CD4-positive, alpha-beta T cell treated with Interleukin-2 at 100 ng/mL for 4 hours (primary cell): ENCODE measurements at places on chromosomes 12 and 14.

- peak; percentile 23 for DNase-seq
These were observed 1304.9 kb downstream of the TMEM121 start for GRCh38 chr14:106831322-106831720.

- no peak for DNase-seq
These were observed 5.4 kb downstream of the KIF26A start for GRCh38 chr14:104143521-104144452.

- no peak for DNase-seq
These were observed 31.8 kb downstream of the SLC8B1 start for GRCh38 chr12:113302886-113303640.

GRCh38 chr12:101498252-101498651 is 23.1 kb downstream of the SPIC start:
- DNase-seq = no peak

DNA sequence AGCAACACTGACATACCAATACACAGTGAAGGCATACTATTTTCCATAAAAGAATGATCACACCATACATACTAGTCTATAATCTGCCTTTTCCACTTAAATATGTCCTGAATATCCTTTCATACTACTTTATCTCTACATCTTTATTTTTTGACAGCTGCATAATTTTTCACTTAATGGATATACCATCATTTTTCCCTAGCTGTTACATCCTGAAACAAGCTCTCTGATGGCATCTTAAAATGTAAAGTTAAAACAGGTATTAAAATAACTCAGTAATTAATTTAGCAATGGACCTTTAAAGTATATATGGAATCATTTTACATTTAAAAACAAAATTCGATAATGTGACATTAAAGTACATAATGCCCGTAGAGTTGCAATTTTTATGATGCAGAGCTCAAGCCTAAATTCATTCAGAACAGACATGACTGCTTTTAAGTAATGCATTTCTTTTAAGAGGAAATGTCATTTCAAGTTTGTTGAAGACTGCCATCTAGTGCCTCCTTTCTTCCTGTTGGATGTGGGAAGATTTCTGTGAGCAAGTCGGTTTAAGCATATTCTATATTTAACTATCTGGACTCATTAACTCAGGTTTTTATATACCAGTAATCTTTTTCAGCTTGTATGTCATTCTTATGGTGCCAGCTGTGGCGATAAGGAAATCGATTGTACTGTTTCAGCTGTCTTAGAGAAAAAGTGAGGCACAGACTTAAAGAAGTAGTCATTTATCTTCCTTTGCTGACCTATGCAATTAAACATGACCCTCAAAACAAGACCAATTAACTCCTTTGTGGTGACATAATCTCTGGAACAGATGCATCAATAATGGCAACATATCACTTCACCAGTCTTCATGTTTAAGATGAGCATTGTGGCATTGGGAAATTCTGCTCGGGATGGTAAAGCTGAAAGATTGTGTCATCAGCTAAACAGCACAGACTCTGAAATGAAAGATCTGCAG is 20.3 kb downstream of the PRICKLE1 start:
- peak; percentile 16 for DNase-seq

DNA sequence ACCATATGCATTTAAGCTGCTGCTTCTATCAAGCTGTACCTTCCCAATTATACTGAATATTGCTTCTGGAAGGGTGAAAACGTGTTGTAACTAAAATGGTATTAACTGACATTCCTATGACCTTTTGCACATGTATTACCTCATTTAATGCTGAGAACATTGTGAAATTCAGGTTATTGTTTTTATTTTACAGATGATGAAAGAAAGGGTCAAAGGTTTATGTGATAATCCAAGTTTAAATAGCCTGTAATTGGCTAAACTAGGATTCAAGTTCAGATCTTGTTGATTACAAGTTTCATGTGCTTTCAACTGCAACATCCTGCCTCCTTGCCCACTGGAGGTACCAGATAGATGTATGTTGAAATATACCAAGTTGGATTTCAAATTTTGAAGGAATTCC is 433.3 kb upstream of the PRICKLE1 start:
- DNase-seq = no peak

GRCh38 chr12:123288751-123289346 is 17.2 kb upstream of the CDK2AP1 start:
- DNase-seq = no peak

DNA sequence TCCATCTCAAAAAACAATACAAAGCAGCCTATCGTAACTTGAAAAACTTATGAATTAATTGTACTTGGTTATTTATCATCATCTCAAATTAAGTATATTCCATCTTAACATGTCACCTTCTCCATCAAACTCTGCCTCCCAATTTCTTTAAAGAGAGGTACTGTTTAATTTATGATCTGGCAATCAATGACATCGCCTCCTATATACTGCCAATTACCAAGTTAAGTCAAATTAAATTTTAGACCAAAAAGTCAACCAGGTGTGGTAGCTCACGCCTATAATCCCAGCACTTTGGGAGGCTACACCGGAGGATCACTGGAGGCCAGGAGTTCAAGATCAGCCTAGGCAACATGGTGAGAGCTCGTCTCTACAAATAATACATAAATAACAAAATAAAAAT is 37.7 kb downstream of the HECTD1 start:
- DNase-seq = no peak

DNA sequence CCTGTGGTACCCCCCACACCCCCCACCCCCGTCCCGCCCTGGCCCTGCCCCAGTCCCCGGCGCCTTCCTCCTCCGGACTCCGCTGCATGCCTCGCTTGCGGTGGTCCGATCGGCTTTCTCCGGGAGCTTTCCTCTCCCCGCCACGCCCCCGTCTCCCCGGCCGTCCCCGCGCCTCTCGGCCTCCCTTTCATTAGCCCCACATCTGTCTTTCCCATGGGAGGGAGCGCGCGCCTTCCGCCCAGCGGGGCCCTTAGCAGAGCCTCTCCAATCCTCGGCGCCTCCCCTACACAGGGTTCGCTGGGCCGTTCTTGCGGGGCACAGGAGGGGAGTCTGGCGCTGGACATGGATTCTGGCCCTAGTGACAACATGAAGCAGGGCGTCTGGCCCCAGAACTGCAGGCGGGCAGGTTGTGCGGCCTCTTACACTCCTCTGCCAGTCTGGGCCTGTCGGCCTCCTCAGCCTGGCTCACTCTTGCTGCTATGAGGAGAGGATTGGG is 1.5 kb upstream of the EFS start:
- DNase-seq = no peak

- peak; percentile 14 for DNase-seq
These were observed 14.8 kb downstream of the IRAK3 start for GRCh38 chr12:66203820-66204219.

DNA sequence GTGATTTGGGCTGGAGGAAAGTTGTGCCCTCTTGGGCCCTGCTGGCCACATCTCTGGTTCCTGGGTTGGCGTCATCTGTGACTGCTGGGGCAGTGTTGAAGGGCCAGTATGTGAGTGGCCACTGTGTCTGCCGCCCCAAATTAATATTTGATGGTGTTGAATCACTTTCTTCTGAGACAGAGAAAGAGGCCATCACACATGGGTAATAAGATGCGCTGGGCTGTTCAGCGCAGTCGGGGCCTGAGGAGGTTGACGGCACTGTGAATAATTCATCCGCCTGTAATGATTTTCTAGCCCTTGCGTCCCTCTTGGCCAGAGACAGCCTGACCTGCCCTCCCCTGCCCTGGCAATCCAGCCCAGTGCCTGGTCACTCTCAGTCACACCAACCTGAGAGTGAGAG is 56.2 kb upstream of the BEGAIN start:
- DNase-seq = no peak

GRCh38 chr12:91506452-91506851 is 323.8 kb upstream of the DCN start:
- no peak for DNase-seq

DNA sequence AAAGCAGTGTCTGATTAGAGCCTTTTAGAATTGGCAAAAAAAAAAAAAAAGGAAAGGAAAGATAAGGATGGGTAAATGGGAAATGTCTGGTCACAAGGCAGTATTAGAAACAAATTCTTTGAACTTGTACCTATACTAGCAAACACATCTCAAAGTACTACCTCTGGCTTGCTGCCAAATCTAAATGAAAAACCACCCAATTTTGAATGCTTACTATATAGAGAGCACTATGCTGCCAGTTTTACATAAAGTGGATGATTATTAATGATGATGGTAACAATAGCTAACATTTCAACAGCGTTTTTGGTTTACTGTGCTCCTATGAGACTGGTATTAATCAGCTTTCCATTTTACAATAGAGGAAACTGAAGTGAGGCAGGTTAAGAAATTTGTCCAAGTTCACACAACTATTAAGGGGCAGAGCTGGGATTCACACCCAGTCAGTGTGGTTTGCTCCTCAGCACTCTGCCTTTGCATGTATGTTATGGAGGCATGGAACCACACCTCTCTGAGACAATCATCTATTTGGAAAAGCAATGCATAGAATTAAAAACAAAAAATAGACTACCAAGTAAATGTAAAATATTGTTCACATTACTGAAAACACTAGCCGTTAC is 34.2 kb downstream of the ATP2B1 start:
- no peak for DNase-seq

- no peak for DNase-seq
These were observed 152.3 kb downstream of the MON2 start for GRCh38 chr12:62618930-62619329.

DNA sequence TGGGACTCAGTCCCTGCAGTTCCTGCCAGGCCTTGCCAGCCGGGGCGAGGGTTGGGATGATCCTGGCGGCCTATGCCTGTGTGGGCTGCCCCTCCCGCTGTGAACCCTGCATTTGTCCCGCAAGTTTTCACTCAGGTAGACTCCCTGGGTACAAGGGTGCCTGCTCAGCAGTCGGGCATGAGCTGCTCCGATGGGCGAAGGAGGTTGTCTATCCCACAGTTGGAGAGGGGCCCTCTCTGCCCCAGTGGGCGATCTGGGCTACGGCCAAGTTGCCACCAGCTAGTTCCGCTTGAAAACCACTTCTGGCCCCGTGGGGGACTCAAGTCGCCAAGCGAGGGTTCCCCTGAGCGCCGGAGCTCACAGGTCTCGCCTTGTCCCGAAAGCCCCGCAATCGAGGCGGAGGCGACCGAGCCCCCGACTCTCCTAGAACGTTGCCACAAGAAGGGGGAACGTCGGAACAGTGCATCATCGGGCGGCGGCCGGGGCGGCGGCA is 365 bp upstream of the TPI1 start:
- no peak for DNase-seq
